ENCODE measurements at places on chromosomes 6 and 20.

DNA sequence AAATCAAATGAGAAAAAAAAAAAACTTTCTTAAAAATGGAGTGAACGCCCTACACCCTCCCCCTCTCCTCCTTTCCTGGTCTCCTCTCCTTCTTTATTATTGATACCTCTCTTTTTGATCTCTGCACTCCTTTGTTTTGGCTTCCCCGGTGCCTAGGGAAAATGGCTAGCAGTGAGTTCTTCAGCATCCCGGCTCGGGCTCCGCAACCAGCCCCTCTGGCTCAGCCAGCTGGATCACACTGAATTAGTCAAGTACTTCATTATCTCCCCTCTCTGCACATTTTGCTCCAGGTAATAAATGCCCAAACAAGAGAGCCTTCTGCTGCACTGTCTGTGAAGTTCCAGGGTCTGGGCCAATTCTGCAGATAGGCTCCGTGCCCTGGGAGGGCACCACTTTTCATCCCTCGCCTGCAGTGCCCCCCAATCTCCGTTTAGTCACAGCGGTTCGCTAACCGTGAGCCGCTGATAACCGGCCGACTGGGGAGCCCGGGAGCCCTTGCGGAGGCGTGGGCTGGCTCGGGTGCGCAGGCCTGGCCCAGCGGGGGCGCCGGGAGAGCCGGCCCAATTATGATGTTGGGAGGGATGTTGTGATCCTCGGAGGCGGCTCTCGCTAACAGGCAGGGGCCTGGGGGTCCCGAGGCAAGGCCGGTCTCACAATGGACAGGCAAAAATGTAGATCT is 301.9 kb downstream of the TFAP2A start:
- no peak for DNase-seq

GRCh38 chr6:131683479-131683878 is 17.7 kb downstream of the OR2A4 start:
- no peak for DNase-seq

- DNase-seq = no peak
These were observed 112.3 kb downstream of the CBLN4 start for GRCh38 chr20:55893031-55893430.

- DNase-seq = no peak
These were observed 598 bp upstream of the SOX4 start for GRCh38 chr6:21592953-21593352.

- no peak for DNase-seq
These were observed at the start of gene SLC35D3 for GRCh38 chr6:136921936-136922684. TSS of gene SLC35D3 (plus strand) at chr6:136922301. CDS start at chr6:136922429, 128 bp downstream.

DNA sequence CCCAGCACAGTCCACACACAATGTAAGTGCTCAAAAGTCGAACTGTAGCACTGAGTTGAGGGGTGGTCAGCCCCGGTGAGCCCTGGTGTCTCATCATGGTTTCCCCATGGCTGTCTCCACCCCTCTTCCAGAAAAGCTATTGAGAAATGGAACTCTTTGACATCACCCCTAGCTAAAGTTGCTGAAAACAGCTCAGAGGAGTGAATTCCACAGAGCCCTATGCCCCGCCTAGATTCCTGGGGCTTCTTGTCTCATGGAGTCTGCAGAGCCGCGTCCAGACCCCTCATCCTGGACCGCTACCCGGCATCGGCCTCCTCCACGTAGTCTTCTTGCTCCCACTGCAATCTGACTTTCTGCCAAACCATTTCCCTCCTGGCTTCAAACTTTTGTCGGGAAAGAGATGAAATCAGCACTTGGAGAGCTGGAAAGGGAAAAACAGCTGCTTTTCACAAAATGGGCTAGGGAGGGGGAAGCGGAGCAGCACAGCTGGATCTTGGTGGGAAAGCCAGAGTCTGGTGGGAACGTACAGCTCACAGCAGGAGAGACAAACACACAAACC is 132.2 kb downstream of the SNX5 start:
- DNase-seq = no peak

DNA sequence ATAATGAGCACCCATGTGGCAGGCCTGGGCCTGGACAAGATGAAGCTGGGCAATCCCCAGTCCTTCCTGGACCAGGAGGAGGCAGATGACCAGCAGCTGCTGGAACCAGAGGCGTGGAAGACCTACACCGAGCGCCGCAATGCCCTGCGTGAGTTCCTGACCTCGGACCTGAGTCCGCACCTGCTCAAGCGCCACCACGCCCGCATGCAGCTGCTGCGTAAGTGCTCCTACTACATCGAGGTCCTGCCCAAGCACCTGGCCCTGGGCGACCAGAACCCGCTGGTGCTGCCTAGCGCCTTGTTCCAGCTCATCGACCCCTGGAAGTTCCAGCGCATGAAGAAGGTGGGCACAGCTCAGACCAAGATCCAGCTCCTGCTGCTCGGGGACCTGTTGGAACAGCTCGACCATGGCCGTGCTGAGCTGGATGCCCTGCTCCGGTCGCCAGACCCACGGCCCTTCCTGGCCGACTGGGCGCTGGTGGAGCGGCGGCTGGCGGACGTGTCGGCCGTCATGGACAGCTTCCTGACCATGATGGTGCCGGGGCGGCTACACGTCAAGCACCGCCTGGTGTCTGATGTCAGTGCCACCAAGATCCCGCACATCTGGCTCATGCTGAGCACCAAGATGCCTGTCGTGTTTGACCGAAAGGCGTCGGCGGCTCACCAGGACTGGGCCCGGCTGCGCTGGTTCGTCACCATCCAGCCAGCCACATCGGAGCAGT is 1.9 kb downstream of the FNDC11 start:
- no peak for DNase-seq

GRCh38 chr20:10034717-10035571 is at the start of gene ANKEF1:
TSS of gene ANKEF1 (plus strand) at chr20:10034987. CDS start at chr20:10038302, 3,315 bp downstream.
- DNase-seq = peak; percentile 85

DNA sequence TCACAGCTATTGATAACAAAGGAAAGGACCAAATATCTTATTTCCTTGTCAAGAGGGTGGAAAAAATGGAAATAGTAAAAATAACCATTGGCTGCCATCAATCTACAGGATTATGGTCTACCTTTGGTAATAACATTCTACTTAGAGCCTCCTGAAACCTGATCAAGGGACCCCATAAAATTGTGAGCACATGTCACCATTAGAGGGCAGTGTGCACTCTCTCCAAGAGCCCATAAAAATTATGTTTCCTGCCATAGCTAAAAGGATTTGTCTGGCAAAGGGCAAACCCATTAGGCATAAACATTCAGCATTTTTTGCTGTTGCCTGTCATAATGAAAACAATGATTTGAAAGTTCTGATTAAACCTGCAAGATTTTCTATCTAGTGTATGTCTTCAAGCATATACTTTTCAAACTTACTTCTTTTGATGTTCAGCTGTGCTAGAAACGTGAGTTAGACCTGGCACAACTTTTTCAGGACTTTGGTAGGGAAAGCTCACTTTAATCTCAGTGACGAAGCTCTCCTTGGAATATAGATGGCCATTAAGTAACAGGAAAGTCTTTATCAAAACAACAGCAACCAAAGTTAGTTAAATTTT is 120.7 kb upstream of the ZFP64 start:
- DNase-seq = peak; percentile 70

GRCh38 chr20:3340443-3340842 is 67.0 kb downstream of the DNAAF9 start:
- no peak for DNase-seq

GRCh38 chr6:136901212-136901784 is 20.8 kb upstream of the SLC35D3 start:
- no peak for DNase-seq

GRCh38 chr6:112178846-112179245 is 75.5 kb downstream of the LAMA4 start:
- no peak for DNase-seq

DNA sequence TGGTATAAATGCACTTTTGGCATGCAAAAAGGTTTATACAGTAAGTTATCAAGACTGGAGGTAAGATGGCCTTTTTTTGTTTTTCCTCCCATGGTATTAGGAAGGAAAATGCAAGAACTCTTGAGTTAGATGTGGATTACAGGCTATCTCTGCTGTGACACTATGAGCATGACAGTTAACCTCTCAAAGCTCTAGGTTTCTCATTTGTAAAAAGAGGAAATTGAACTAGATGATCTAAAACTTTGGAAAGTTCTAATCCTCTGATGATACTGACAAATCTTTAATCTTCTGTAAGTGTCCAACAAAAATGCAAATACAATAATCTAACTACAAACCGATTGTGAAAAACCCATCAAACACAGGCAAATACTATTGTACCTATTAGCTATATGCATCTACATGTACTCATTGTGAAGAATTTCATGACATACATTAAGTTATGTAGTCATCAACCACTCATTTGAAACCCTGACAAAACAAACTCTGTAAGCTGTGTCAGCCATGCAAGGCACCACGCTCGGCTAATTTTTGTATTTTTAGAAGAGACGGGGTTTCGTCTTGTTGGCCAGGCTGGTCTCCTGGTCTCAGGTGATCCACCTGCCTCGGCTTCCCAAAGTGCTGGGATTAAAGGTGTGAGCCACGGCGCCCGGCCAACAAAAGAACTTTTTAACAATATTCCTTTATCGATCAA is 4.2 kb downstream of the CDK19 start:
- DNase-seq = no peak

DNA sequence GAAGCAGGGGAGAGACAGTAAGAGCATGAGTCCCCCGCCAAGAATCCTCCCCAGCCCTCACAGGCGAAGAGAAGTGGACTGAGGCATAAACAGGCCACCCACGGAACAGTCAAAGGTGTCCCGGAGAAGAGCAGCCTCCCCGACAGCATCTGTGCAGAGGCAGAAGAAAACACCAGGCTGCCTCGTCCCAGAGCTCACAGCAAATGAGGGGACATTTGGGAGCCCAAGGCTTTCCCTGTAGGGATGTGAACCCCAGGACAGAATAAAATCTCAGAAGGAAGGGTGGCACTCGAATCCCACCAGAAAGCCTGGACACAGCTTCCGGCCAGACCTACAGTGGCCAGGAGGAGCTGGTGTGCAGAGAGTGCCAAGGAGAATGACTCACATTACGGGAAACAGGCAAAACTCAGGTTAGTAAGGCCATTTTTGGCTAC is 90.4 kb downstream of the DLL1 start:
- no peak for DNase-seq

- no peak for DNase-seq
These were observed 242.8 kb upstream of the TCF21 start for GRCh38 chr6:133645966-133646740.

- DNase-seq = no peak
These were observed 28.6 kb upstream of the SIM1 start for GRCh38 chr6:100493206-100493888.

DNA sequence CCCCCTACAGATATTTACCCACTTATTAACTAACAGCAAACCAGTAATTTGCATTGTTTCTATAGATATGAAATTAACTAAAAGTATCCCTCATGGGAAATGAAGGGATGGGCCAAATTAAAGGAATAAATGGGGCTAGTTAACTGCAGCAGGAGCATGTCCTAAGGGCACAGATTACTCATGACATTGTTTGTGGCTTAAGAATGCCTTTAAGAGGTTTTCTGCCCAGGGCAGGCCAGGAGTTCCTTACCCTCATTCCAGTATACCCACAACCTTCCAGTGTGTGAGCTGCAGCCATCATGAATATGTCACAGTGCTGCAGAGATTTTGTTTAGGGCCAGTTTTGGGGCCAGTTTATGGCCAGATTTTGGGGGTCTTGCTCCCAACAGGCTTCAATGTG is 1101.9 kb downstream of the PRIM2 start:
- no peak for DNase-seq

DNA sequence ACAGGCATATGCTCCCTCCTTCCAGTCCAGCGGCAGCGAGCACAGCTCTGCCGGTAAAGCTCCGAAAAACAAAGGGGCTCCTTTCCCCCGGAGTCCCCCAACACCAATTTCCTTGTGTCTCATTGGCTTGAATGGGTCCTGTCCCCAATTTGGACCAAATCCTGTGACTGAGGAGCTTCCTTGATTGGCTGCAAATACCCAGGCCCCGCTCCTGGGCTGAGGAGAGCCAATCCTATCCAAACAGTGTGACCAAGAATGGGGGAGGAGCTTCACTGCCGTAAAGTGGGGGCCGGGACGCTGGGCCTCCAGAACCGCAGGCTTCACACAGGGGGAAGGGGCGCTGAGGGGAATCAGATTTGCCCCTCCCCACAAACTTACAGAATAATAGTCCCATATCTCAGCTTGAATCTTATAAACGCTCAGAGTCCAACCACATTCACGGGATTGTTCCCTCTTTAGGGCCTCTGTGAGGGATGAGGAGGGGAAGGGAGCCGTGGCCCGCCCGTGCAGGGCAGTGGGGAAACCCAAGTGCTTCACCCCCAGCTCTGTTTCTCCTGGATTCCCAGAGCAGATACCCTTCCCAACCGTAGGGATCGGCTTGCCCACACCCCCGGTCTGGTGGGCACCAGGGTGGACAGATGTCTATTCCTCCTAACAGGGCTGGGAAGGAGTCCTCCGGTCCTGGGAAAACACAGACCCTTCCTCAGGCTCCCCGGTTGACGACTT is 141.0 kb upstream of the MLN start:
- no peak for DNase-seq

- DNase-seq = no peak
These were observed 79.8 kb downstream of the PRDM1 start for GRCh38 chr6:106165885-106166485.

DNA sequence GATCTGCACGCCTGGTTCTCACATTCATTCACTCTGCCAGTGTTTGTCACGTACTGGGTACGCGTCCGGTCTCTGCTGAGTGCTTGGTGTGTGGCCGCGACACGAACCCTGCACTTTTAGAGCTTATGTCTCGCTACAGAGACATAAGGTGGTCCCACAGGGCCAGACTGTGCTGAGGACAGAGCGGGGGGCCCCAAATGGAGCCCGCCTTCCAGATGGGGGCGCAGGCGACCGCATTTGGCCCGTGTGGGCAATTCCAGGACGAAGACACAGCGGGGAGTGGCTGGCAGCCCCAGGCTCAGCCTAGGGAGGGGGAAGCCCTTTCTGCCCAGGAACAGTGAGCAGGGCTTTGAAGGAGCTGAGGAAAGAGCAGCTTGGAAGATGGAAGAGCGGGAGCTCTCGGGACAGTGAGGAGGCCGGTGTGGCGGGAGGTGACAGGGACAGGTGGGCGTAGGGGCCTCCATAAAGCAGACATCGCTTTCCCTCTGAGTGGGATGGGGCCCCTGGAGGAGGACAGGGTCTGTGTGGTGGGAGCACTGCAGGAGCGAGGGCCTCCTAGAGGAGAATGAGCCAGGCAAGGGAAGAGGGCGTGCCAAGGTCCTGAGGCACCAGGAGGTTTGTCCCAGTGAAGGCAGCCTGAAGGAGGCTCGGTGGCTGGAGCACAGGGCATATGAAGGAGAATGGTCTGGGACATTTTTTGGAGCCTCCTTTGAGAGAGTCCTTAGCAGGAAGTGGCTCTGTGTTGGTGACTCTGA is 7.8 kb upstream of the MTG2 start:
- DNase-seq = no peak

- DNase-seq = no peak
These were observed 205.1 kb downstream of the ZDHHC14 start for GRCh38 chr6:157586088-157586414.
